Left hindlimb (tissue), 1 donor: ENCODE measurements at places on chromosomes 12 and 14.

- no peak for DNase-seq
Measured at GRCh38 chr12:1527789-1528188, 66.6 kb downstream of the FBXL14 start.

- DNase-seq = no peak
Measured at GRCh38 chr12:58171914-58172313, 230.5 kb downstream of the ATP23 start.

- no peak for DNase-seq
Measured at GRCh38 chr14:56953884-56954283, 143.6 kb upstream of the OTX2 start.

- DNase-seq = no peak
Measured at GRCh38 chr14:95260537-95261361, 59.0 kb downstream of the CLMN start.

- no peak for DNase-seq
Measured at GRCh38 chr12:67618303-67618702, 30.2 kb upstream of the DYRK2 start.
